ENCODE measurements at places on chromosomes 13 and 19.

- peak; percentile 31 for DNase-seq
These were observed 32.5 kb downstream of the MCF2L start for GRCh38 chr13:113001241-113002140.

GRCh38 chr19:29622166-29623070 is 16.3 kb downstream of the POP4 start:
- DNase-seq: peak; percentile 7

DNA sequence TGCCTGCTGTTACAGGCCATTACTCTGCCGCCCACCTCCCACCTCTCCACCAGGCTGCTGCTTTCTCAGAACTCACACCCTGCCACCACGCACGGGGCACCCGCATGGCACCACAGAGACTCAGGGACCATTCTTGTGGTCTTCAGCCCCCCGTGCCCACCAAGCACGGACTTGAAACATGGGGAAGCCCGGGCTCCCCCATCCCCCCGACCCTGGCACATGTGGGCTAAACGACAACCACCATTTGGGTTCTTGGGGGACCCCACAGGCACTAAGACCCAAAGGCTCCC is 23.1 kb upstream of the TINCR start:
- no peak for DNase-seq

DNA sequence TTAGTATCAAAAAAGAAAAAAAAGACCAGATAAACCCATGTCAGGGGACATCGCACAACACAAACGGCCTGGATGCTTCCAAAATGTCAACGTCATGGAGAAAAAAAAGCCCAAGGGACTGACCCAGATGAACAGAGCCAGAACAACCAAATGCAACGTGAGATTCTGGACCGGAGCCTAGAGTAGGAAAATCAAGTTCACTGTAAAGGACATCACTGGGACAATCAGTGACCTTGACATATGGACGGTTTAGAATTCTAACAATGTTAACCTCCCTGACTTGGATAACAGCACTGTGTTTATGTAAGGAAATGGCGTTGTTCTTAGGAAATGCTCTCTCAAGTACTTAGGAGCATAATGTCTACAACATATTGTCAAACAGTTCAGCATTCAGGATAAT is 15.1 kb upstream of the EMP3 start:
- DNase-seq: no peak

Data from adipocyte (in vitro differentiated cells).